ENCODE measurements at places on chromosomes 7 and 10. TPM values are rescaled to one million over a fixed set of nuclear protein-coding genes. Genes with fewer than 3 reads are reported as not detected.

DNA sequence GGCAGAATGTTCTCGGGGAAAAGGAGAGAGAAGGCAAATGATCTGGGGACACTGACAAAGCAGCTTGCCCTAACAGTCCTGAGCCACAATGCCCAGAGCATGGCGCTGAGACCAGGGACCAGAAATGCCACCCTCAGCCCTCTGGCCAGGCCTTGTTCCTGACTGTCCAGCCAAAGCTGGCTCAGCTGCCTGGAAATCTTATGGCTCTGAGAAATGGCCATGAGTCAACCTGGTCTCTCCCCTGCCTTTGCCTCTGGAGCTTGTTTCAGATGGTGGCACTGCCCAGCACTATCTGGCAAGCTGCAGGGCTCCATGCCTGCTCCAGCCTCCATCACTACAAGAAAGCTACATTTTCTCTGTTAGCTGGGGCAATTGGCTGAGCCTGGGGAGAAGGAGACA lies 90.5 kb upstream of the PLXNA4 start:
- no peak for DNase-seq

GRCh38 chr7:127057918-127058317 lies 194.8 kb downstream of the GRM8 start:
- DNase-seq, result no peak

- no peak for DNase-seq
These were observed 8.5 kb upstream of the C10orf105 start for GRCh38 chr10:71727738-71728737.

- DNase-seq, result no peak
These were observed 64.9 kb upstream of the NKX6-2 start for GRCh38 chr10:132850896-132851295.

GRCh38 chr10:955127-955819 lies 23.8 kb upstream of the LARP4B start:
- no peak for DNase-seq

The CFTR gene
- 0.29 TPM for total RNA-seq

- no peak for DNase-seq
These were observed 942.5 kb upstream of the ZWINT start for GRCh38 chr10:57303566-57303965.

DNA sequence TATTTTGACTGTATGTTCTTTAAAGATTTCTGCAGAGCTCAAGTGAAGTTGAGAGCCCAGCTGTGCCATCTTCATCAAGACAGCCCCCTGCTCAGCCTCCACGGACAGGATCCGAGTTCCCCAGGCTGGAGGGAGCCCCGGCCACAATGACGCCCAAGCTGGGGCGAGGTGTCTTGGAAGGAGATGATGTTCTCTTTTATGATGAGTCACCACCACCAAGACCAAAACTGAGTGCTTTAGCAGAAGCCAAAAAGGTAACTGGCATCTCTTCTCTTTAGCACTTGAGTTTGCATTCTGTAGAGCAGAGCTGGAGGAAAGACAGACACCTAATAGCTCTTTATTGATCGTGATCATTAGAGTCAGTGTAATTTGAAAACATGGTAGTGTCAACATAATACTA lies 33.7 kb downstream of the MCM10 start:
- DNase-seq, result no peak

DNA sequence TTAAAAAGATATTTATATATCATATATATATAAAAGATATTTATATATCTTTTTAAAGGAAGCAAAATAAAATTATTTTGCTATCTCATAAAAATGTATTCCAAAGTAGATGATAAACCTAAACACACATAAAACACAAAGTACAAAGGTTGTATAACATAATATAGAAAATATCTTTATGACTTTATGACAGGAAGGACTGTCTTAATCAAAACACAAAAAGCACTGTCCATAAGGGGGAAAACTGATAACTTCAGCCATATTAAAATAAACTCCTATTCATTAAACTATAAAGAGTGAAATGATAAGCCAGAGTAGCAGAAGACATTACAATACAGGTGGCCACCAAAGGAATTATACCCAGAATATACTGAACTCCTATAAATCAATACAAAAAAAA lies 34.8 kb downstream of the KDM7A start:
- DNase-seq, result no peak

GRCh38 chr10:98131619-98132018 lies 2.8 kb upstream of the R3HCC1L start:
- DNase-seq, result no peak

DNA sequence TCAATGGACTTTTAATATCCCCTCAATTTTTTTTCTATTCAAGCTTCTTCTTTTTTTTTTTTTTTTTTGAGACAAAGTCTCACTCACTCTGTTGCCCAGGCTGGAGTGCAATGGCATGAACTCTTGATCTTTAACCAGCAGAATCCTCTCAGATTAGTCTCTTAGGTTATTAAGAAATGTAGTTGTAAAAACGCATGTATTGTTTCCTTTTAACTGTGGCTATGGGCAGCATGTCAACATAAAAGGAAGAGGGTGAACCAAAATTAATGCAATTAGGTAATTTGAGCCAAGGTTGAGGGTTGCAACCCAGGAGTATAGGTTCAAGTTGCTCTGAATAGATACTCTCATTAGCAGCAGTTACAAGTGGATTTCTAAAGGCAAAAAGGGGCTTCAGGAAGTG lies 4.3 kb upstream of the GSTO1 start:
- no peak for DNase-seq
